ENCODE measurements at places on chromosomes 6 and 20. TPM values are rescaled to one million over a fixed set of nuclear protein-coding genes. Genes with fewer than 3 reads are reported as not detected.

GRCh38 chr6:167858086-167858591, 31.4 kb downstream of the AFDN start:
- DNase-seq, result peak; percentile 81
- H3K36me3 ChIP-seq, result no peaks in the 10 kb centered on the region
- peak overlapping the region; percentile 41 for H3K27ac ChIP-seq
- H3K4me1 ChIP-seq, result peaks cover 34% of the 10 kb centered on the region
- peak overlapping the region; percentile 0 for H3K4me3 ChIP-seq
- no peaks in the 10 kb centered on the region for H3K27me3 ChIP-seq

DNA sequence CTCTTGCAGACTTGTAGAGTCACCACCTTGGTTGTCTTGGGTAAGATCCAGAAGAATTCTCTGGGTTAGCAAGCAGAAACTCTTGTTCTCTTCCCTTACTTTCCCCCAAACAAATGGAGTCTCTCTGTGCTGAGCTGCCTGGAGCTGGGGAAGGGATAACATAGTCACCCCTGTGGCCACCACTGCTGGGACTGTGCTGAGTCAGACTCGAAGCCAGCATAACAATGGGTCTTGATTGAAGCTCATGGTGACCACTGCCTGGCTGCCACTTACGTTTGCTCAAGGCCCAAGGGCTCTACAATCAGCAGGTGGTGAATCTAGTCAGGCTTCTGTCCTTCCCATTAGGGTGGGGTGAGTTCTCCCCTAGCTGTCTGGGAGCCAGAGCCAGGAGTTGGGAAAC, 15.4 kb upstream of the ERVFRD-1 start:
- peak; percentile 52 for DNase-seq
- peaks cover 11% of the 10 kb centered on the region for H3K4me1 ChIP-seq
- no peak overlapping the region for H3K27ac ChIP-seq
- H3K36me3 ChIP-seq, result no peaks in the 10 kb centered on the region
- no peak overlapping the region for H3K4me3 ChIP-seq

GRCh38 chr6:33995309-33996119, 150.4 kb downstream of the GRM4 start:
- no peak overlapping the region for H3K4me3 ChIP-seq
- H3K27ac ChIP-seq, result no peak overlapping the region
- H3K36me3 ChIP-seq, result no peaks in the 10 kb centered on the region

Gene CALHM6
- total RNA-seq, result not detected

Gene ESR1
- 0.05 TPM for total RNA-seq

DNA sequence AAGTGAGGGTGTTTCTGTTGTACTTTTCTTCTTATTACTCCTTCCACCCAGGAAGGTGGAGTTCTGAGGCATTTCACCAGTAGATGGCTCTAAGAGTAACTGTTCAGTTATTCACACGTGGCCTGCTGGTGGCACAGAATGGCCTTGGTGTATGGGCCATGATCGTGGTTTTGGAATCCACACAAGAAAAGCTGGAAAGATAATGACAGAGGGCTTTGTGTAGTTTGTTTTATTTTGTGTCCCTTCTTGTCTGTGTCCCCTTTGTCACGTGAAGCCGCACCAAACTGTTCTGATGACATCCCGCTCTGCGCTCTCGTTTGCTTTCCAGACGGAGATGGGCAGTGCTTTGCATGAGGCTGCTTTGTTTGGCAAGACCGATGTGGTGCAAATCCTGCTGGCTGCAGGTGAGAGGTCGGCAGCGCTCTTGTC, 93.4 kb downstream of the ANKS1A start:
- H3K36me3 ChIP-seq, result no peaks in the 10 kb centered on the region
- peak; percentile 6 for DNase-seq
- peaks cover 7% of the 10 kb centered on the region for H3K4me1 ChIP-seq
- H3K27ac ChIP-seq, result no peak overlapping the region

DNA sequence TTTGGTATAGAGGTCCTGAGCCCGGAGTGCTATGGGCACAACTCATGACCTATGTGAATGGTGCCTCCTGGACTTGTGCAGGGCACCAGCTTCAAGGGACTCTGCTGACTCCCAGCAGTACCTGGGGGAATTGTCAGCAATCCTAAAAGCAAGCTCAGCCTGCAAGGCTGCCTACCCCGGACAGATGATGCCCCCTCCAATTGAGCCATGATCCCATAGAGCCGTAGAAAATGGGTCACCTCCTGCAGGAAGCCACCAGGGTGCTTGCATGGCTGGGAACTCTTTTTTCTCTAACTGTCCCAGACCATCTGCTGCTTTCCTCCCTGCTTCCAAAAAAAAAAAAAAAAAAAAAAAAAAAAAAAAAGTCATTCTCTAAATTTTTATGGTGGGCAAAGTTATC, 12.9 kb upstream of the PRND start:
- no peaks in the 10 kb centered on the region for H3K36me3 ChIP-seq
- peaks cover 5% of the 10 kb centered on the region for H3K27me3 ChIP-seq
- no peak for DNase-seq
- H3K4me1 ChIP-seq, result peaks cover 6% of the 10 kb centered on the region
- H3K4me3 ChIP-seq, result no peak overlapping the region

- H3K36me3 ChIP-seq, result no peaks in the 10 kb centered on the region
- no peak overlapping the region for H3K4me3 ChIP-seq
Observed at GRCh38 chr20:38874460-38875174, 51.6 kb upstream of the FAM83D start.

DNA sequence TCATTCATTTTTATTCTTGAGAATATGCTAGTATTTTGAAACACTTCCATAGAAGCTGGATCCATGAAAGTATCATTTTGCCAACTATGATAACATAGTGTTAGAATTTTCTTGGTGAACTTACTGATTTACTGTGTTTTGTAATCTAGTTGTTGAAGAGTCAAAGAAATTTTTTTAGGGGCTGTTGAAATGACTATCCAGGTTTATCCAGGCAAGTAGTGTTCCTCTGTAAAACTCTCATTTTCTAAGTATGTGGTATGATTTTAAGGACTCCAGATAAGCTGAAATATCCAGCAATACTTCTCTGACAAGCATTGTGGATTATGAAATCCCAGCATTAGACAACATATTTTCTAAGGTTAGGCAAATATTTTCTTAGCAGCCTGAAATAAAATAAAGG, 95.9 kb downstream of the GRIK2 start:
- DNase-seq, result no peak
- H3K4me1 ChIP-seq, result no peaks in the 10 kb centered on the region
- no peaks in the 10 kb centered on the region for H3K36me3 ChIP-seq
- no peaks in the 10 kb centered on the region for H3K27me3 ChIP-seq

- H3K4me3 ChIP-seq, result no peak overlapping the region
- no peaks in the 10 kb centered on the region for H3K27me3 ChIP-seq
- no peak for DNase-seq
- H3K4me1 ChIP-seq, result peaks cover 4% of the 10 kb centered on the region
Observed at GRCh38 chr6:54491431-54491830, 183.2 kb downstream of the TINAG start.

Gene WFDC2
- 2.4 TPM for total RNA-seq

GRCh38 chr6:148935705-148936435, 189.0 kb downstream of the UST start:
- H3K36me3 ChIP-seq, result no peaks in the 10 kb centered on the region
- no peaks in the 10 kb centered on the region for H3K27me3 ChIP-seq
- DNase-seq, result peak; percentile 52
- H3K4me1 ChIP-seq, result peaks cover 15% of the 10 kb centered on the region

GRCh38 chr20:61306937-61307475, 54.9 kb downstream of the CDH4 start:
- H3K27ac ChIP-seq, result no peak overlapping the region
- H3K4me1 ChIP-seq, result no peaks in the 10 kb centered on the region
- DNase-seq, result no peak
- no peak overlapping the region for H3K4me3 ChIP-seq

DNA sequence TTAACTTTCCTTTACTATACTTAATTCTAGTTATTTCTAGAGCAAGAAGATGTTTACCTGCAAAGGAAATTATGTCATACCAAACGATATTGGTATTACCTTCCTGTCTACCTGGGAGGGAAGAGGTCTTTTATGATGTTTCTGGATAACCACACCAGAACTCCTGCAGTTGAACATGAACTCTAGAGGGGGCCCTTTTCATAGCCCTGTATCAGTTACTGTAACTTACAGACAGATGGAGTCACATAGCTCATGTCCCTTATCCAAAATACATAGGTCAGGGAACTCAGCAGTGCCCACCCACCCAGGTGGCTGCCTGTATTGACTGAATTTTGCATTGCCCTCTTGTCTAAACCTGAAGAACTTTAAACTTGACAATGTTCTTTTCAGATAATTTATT, 35.1 kb upstream of the MYL9 start:
- no peaks in the 10 kb centered on the region for H3K4me1 ChIP-seq
- DNase-seq, result no peak
- peaks cover 52% of the 10 kb centered on the region for H3K36me3 ChIP-seq
- H3K27ac ChIP-seq, result no peak overlapping the region
- H3K4me3 ChIP-seq, result no peak overlapping the region

DNA sequence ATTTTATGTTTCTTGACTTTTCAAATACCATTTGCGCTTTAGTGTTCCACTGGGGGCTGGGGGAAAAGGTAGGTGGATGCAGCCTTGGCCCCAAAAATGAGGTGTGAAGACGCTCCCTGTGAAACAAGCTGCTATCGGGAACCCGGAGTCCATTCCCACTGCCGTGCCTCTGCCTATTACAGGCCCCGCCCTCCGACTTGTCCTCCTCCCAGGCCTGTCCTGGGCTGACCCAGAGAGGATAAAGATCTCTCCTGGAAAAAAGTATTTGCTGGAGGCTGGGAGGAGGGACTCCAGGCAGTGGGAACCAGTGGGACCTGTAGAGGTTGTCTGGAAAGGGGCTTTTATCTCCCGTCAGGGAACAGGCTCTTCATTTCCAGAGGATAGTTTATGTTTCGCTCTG, 215.0 kb downstream of the SLC24A3 start:
- H3K36me3 ChIP-seq, result no peaks in the 10 kb centered on the region
- H3K27me3 ChIP-seq, result no peaks in the 10 kb centered on the region
- H3K27ac ChIP-seq, result no peak overlapping the region
- DNase-seq, result no peak
- no peaks in the 10 kb centered on the region for H3K4me1 ChIP-seq

DNA sequence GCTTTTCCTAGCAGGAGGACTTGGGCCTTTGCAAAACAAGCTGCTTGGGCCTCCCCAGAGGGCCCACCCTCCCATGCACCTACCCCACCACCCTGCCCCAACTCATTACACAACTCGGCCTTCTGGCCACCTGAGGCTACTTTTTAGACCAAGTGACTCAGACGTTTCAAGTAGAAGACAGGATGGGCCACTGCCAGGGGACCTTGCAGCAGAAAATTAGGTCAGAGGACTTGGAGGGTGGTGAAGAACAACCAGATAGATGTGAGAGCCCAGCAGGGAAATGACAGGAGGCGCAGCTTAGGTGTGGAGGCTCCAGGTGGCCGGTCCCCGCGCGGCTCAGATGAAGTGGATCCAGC, 1.4 kb downstream of the PPP1R3D start:
- H3K36me3 ChIP-seq, result peaks cover 6% of the 10 kb centered on the region
- H3K4me1 ChIP-seq, result peaks cover 18% of the 10 kb centered on the region
- DNase-seq, result no peak
- no peak overlapping the region for H3K27ac ChIP-seq
- H3K27me3 ChIP-seq, result no peaks in the 10 kb centered on the region

Gene OR12D3
- not detected for total RNA-seq

- no peaks in the 10 kb centered on the region for H3K27me3 ChIP-seq
- no peak for DNase-seq
- no peak overlapping the region for H3K4me3 ChIP-seq
- H3K4me1 ChIP-seq, result no peaks in the 10 kb centered on the region
Observed at GRCh38 chr6:109166673-109167072, 71.4 kb downstream of the CEP57L1 start.

Gene OOEP
- total RNA-seq, result not detected

Gene COMMD7
- total RNA-seq, result 38.7 TPM

DNA sequence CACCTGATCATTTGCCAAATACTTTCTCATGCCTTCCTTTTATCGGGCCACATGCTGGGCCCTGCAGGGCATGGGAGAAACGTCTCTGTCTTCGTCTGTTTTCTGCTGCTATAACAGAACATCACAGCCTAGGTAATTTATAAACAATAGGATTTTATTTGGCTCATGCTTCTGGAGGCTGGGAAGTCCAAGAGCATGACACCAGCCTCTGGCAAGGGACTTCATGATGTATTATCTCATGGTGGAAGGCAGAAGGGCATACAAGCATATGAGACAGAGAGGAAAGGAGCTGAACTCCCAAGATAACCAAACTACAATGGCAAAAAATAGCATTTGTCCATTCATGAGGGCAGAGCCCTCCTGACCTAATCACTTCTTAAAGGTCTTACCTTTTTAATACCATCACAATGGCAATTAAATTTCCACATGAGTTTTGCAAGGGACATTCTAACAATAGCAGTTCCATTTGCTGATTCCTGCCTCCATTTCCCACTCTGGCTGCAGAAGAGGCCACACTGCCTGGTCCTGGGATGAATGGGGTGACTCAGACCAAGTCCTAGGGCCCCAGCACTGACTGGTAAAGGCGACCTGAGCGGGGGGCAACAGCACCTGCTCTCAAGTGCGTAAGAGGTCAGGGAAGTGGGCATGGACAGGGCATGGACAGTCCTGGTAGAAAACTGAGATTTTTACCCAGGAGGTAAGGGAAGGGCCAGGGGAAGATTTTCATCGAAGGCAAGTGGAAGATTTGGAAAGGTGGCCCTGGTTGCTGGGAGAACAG, 5.1 kb upstream of the ZBP1 start:
- H3K27ac ChIP-seq, result no peak overlapping the region
- H3K4me1 ChIP-seq, result peaks cover 8% of the 10 kb centered on the region
- H3K27me3 ChIP-seq, result no peaks in the 10 kb centered on the region
- no peaks in the 10 kb centered on the region for H3K36me3 ChIP-seq
- DNase-seq, result no peak

Gene TJAP1
- 28.3 TPM for total RNA-seq

- no peak overlapping the region for H3K27ac ChIP-seq
- no peak for DNase-seq
- no peaks in the 10 kb centered on the region for H3K36me3 ChIP-seq
- no peaks in the 10 kb centered on the region for H3K4me1 ChIP-seq
- no peaks in the 10 kb centered on the region for H3K27me3 ChIP-seq
Observed at GRCh38 chr6:132209351-132209750, 191.9 kb downstream of the MOXD1 start.

GRCh38 chr6:98946266-98946878, 1.4 kb downstream of the FBXL4 start:
- no peaks in the 10 kb centered on the region for H3K36me3 ChIP-seq
- no peak overlapping the region for H3K27ac ChIP-seq
- DNase-seq, result no peak

Gene SLC26A8
- not detected for total RNA-seq

Gene TINAG
- not detected for total RNA-seq
